ENCODE measurements at places on chromosomes 16 and 17.

GRCh38 chr17:59277031-59277430, 54.4 kb upstream of the YPEL2 start:
- DNase-seq: no peak

GRCh38 chr16:80263181-80263823, 277.5 kb upstream of the DYNLRB2 start:
- no peak for DNase-seq

DNA sequence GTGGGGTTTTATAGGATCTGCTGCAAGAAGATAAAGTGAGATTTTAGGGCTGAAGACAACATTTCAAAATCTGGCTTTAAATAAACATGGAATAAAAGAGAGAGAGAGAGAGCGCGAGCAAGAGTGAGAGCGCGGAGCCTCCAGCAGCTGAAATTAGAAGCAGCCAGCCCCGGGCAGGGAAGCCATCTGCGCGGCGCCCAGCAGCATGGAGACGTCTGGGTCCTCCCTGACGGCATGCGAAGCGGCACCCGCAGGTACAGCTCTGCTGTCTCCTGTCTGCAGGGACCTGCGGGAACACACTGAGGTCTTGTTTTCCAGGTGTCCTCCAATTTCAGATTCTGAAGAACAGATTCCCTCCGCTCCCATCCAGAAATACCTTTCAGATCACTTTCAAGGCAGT, 7.9 kb upstream of the BAIAP2 start:
- peak; percentile 49 for DNase-seq

- no peak for DNase-seq
These were observed 103.9 kb upstream of the FAM20A start for GRCh38 chr17:68704871-68705713.

DNA sequence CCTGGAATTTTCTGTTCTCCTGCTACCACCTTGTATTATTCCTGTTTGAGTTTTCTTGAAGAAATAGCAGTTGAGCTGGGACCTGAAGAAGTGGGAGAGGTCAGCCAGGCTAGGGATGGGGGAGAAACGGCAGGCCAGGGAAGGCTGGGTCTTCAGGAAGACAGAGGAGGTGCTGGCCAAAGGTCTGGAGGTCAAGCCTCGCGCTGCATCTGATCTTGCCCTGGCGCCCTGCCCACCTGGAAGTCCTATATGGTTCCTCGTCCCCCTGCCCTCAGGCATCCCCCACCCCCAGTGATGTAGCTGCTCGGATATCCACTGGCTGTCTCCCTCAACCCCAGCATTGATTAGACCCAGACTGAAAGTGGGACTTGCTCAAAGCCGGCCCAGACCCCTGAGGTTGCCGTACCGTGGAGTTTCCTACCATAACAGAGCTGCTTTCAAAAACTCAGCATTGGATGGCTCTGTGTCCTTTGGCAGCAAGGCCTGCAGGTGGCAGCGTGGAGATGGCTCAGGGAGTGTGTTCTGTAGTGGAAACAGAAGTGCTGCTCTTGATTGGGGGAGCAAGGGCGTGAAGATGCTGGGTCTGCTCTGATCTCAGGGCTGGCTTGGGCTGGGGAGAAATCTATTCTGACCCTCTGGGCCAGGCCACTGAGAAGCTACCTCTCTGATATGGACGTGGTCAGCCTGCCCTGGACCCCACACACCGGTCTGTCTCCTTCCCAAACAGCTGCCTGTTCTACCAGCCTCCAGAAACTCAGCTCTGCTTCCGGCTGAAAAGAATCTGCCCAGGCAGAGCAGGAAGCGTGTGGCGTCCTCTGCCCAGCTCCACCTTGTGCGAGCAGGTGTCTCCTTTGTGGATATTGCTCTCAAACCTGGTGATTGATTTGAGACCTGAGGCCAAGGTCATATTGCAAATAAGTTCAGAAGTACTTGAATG, 107.0 kb upstream of the CACNG5 start:
- peak; percentile 92 for DNase-seq

DNA sequence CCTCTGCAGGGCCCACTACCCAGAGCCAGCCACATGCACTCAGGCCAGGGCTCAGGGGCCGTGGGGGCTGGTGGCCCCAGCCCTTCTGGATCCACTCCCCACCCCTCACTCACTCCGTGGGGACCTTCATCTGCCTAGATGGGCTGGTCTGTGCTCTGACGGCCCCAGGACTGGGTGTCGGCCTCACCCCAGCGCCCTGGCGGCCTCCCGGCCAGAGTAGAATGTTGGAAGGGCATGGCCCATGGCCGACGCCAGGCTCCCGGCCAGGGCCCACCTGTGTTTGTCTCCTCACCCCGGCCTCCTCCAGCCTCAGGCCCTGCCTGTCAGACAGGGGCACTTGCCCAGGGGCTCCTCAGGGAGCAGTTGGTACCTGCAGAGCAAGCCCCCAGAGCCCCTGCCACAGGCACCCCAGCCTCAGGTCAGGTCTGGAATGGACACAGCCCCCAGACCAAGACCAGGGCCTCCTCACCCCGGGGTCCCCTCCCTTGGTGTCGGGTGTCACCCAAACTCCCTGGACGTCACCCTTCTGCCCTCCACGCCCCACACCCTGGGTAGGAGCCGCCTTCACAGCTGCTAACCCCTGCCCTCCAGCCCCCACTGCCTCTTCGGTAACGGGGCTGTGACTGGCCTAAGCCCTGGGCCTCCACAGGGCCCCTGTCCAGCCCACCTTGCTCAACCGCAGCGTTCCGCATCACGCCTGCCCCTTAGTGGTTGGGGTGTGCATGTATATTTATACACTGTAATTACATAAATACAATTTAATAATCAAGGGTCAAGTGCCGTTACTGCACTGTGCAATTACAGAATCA, 3.0 kb upstream of the CDH15 start:
- DNase-seq: no peak

DNA sequence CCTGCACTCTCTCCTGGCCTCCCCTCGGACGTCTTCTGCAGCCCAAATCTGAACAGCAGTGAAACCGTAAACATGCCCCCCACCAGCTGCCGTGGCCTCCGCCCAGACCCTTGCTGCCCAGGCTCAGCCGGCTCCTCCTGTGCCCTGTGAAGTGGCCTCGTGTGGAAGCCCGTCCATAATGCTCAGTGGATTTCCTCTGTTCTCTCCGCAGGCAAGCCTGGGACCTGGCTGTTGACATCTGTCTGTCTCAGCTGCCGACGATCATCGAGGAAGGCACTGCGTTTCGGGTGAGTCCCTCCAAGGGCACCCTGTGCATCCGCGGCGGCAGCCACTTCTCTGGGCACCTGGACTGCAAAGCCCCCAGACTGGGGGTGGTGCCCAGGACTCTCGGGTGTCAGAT, 153.9 kb upstream of the CHMP6 start:
- no peak for DNase-seq

DNA sequence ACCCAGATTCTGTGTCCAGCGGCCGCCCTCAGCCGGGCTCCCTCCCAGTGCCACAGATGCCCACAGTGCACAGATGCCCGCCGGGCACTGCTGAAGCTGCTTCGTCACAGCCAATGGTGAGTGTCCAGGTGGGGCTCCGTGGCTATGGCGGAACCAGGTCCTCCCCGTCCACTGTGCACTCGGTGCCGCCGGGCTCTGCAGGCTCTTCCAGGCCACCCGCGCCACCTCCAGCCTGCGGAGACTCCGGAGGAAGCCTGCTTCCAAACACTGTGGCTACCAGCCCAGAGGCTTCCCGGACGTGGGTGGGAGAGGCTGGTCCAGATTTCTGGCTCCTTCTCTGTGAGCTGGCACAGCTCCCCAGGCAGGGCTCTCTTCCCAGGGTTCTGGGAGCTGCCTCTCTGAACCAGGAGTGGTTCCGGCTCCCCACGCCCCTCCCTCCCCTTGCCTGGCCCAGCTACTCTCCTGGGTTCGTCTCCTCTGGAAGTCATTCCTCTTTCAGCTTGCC, 2.8 kb upstream of the PYCR1 start:
- no peak for DNase-seq

DNA sequence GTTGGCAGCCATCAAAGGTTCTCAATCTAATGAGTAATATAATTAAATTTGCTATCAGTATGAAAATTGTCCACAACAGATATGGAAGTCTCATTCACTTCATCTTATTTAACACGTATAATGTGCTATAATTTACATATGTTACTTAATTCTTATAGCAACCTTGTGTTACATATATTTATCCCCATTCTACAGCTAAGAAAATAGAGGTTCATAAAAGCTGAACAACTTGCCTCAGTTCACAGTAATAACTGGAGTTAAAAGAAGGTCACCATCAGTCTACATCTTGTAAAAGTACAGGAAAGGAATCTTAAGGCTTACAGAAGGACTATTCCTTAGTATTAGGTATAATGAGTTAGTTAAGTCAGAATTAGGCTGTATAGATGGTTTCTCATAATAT, 27.9 kb downstream of the STXBP4 start:
- DNase-seq: no peak

DNA sequence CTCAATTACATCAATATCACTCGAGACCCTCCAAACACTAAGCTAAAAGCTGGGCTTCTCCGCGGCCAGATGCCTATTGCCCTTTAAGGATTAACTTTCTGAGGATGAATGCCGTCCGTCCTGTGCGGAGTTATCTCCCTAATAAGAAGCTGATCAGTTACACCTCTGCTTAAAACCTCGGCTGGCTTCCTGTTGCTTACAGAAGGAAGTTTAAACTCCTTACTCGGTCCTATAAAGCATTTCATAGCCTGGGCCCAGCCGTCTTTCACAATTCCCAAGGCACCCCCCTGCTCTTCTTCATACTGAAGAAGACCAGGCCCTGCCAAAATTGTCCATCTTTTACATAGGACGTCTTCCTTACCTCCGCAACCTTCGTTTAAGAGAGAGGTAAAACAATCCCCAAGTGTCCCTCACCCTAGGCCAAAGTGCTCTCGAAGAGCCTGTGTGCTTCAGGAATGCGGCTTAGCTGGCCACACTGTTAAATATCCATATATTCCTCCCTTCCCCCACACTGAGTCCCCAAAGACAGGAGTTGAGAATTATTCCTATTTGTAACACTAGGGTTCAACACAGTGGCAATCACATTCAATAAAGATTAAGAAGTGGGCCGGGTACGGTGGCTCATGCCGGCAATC, 112.6 kb upstream of the IRX5 start:
- DNase-seq: peak; percentile 59

DNA sequence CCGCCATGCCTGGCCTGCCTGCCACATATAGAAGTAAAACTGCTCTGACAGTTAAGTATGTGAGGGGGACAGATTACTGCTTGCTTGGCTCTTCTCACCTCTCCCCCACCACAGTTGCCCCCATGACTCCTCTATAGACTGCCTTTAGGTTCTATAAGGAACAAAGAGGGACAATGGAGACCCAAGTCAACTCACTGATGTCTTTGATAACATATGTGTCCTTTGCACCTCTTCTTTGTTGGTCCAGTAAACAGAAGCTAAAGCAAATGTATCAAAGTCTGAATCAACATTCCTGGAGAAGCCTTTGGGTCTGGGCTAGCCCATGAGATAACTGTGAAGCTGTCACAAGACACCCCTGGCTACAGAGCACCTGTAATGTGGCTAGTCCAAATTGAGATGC, 27.1 kb downstream of the NUDT7 start:
- DNase-seq: no peak

- DNase-seq: no peak
These were observed 2.7 kb downstream of the ALDOC start for GRCh38 chr17:28573966-28574480.

Measured in islet precursor cell (in vitro differentiated cells).